ENCODE measurements at places on chromosomes 7 and 10.

- DNase-seq = no peak
Observed at GRCh38 chr7:41131956-41132355, 570.9 kb downstream of the INHBA start.

DNA sequence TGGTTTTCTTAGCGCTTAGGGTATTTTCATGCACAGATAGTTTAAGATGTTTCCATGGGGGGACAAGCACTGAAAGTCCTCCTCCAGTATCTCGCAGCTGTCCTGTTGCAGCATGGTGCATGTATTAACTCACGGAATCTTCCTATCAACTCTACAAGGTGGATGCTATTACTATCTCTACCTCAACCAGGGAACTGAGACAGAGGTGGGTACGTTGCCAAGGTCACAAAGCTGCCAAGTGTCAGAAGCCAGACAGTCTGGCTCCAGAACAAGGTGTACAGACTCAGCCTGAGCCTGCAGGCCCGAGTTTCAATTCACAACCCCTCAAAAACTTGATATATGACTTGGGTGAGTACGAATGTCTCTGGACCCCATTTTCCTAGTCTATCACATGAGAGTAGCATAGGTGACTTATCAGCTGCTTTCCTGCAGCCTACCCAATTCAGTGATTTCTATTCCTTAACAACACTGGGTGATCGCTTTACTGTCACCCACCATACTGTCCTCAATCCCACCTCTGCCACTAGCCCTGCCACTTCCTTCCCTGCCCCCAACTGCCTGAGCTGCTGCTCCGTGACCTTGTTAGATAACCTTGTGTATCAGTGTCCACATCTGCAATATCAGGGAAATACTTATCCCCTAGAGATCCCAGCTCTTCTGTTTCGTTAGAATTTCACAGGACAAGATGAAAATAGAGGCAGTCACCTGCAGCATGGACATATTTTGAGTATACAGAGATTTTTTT, 92.1 kb downstream of the ABCC2 start:
- no peak for DNase-seq

DNA sequence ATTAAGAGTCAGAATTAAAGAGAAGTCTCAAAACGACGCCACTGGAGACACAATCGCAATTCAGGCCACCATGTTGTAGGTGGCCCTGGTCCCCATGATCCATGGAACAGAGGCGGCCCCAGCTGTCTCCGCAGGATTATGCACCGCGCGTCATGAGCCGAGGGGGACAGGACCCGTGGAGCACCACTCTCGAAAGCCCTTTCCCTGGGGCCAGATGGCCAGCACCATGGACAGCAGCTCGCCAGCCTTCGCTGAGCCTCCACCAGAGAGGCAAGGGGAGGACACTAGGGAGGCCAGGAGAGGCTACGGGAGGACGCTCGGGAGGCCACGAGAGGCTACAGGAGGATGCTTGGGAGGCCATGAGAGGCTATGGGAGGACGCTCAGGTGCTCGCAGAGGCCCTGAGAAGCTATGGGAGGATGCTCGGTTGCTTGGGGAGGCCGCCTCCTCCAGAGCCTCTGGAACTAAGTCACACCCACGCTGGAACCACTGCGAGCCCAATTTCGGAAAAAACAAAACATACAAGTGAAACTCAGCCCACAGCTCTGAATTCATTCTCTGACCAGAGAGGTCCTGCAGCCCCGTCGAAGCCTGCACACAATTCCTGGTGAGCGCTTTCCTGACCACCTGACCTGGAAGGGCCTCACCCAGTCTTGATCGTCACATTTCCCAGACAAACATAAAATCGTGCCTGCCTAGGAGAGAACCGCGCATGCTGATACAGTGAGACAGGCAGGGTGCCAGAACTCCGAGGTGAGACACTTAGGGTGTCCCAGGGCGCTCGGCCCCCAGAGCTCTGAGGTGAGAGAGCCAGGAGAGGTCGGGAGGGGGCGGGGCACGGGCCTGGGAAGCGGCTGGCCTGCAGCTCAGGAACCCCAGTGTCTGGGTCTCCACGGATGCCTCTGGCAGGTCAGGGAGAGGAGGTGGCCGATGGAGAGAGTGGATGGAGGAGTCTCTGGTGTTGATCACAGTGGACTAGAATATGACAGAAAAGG, 224.4 kb downstream of the PTPRN2 start:
- no peak for DNase-seq

- no peak for DNase-seq
Observed at GRCh38 chr7:96184783-96185182, 137.1 kb downstream of the SLC25A13 start.

DNA sequence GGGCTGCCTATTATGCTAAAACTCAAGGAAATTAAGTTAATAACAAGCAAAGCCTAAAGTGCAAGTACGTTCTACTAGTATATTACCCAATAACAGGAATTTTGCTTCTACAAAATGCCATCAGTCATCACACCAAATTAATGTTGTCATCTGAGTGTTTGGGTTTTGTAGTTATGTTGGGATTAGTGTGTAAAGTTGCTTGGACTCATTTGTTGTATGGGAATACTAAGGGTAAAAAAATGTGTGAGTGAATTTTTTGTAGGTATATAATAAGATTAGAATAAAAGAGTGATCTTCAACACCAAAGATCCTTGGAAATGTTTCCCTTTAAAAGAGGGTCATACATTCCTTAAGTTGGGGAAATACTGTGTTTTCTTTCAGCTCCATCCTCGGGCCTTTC, 38.6 kb downstream of the NRP1 start:
- no peak for DNase-seq

Measured in left forelimb (tissue), 1 donor.